Fibroblast of skin of back (primary cell): ENCODE measurements at places on chromosomes 5 and 9.

- DNase-seq, result no peak
These were observed 437.7 kb upstream of the MEF2C start for GRCh38 chr5:89320421-89321277.

DNA sequence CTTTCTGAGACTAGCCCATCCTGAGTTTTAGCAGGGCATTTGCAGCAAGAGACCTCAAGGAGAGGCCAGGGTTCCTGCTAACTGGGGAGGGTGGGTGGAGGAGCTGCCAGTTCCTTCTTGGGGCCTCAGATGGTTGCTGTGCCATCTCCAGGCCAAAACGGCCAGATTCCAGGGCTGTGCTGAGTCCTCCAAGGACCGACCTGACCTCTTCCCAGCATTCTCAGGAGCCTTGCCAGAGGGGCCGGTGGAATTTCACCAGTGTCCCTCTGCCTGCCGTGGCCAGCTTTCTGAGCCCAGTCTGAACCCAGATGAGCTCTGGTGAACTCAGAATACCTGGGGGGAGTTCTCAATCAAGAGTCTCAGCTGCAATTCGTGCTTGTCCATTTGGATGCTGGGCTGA is 54.3 kb downstream of the TSTD2 start:
- no peak for DNase-seq

DNA sequence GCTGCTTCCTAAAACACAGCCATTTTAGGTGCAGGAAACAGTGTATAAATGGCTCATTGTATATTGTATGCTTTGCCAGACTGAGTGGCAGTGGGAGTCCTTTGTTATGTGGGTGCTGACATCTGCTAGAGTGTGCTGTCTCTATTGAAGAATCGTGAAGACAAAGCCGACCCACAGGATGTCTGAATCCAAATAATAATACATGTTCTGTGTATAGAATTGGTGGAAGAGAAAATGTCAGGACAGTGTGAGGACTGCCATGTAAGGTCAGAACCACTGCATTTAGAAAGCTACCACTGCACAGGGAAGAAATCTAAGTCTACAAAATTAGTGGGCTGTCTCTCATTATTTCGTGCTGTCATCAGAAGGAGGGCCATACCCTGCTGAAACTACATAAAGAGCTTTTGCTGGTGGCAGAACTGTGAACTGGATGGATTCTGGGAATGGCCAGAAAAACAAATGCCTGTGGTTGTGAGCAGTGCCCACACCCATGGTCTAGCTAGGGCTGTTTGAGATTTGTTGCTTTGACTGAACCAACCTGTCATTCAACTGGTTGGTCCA is 2.5 kb downstream of the IL7R start:
- peak; percentile 89 for DNase-seq

DNA sequence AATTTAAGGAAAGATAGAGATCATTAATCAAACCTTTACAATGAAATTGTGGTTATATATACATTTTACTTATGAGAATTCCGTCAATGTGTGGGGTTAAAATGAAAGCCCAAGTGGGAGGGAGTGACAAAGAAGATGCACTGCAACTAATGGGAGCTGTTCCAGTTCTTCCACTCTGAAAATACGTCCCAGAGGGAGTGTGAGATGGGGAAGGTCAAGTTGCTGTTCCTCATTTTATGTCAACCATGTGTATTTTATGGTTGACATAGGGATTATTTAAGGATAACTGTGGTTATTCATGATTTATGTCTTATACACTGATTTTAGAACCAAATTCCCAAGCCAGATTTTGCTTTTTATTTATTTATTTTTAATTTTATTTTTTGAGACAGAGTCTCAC is 14.2 kb upstream of the RGS3 start:
- no peak for DNase-seq
